ENCODE measurements at places on chromosomes 4 and X.

DNA sequence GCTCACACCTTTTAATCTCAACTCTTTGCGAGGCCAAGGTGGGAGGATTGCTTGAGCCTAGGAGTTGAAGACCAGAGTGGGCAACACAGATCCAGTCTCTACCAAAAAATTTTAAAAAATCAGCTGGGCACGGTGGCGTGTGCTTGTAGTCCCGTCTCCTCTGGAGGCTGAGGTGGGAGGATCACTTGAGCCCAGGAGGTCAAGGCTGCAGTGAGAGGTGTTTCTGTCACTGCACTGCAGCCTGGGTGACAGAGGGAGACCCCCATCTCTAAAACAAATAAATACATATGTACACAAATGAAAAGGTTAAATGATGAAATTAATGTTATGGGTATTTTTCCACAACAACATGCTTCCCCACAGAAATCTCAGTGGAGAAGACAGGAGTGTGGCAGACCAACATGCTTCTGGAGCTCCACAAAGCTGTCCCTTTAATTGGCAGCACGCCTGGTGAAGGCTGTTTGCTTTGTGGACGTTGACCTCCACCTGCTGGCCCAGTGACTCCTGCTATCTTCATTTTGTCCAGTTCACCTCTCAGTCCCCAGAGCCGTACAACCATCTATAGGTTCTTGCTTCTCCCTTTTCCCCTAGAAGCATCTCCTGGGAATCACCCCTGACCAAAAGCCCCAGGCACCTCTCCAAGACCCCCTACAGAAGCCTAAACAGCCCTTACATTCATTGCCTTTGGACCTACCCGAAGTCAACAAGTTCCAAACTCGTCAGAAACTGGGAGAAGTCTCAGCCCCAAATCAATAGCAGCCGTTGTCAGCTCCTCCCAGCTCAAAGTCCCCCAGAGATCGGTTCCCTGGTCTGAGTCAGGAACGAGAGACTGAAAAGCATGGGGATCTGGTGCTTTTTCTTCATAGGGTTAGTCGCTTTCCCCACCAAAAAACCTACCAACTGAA, 36.4 kb upstream of the CD99 start:
- DNase-seq, result no peak

DNA sequence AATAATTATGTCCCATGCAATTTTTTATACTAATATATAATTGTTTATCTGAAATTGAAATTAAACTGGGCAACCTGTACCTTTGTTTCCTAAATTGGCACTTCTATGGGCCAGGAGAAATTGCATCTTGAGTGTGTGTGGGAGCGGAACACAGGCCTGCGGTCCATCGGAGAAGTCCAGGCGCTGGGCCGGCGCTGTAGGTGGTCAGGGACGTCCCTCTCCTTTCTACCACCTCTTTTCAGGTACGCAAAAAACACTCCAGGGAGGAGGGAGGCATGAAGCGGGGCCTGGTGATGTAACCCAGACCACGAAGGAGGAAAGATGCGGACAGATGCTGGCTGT, 717 bp downstream of the MGAT4D start:
- no peak for DNase-seq

GRCh38 chrX:39633293-39633692, 464.5 kb downstream of the BCOR start:
- DNase-seq, result no peak

GRCh38 chr4:77358315-77358928, 201.4 kb downstream of the CCNG2 start:
- DNase-seq, result peak; percentile 4

- no peak for DNase-seq
Observed at GRCh38 chr4:41744572-41745291, 3.8 kb downstream of the PHOX2B start.

GRCh38 chrX:72146527-72146926, 14.8 kb upstream of the RTL5 start:
- DNase-seq, result no peak

DNA sequence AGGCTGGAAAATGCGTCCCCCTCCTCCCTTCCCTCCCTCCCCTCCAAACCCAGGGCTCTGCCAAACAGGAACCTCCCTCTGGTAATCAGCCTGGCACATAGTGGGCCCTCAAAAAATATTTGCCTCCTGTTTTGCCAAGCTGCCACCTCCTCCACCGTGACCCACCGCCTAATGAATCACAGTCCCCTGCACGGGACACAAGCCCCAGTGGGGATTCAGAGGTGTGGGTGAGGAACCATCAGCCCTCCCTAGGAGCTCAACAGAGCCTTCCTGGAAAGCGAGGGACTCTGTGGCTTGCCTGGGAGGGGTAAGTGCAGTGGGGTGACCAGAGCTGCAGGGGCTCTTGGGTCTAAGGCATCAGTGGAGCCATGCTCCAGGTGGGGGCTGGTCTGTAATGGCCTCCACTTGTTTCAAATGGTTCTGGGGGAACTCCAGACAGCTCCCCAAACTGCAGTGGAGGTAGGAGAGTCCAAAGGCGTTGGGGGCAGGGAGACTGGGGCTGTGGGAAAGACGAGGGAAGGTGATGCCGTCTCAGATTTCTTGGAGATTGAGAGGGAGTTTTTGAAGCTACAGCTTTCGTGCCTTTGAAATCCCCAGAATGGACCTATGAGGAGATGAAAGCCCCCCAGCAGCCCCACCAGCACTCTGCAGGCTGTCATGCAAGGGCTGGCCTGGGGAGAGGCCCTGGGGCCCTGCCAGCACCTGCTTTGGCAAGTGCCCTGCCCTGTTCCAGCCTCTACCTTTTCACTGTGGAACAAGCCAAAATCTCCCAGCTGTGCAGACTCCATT, 1.0 kb upstream of the PPP2R2C start:
- no peak for DNase-seq

DNA sequence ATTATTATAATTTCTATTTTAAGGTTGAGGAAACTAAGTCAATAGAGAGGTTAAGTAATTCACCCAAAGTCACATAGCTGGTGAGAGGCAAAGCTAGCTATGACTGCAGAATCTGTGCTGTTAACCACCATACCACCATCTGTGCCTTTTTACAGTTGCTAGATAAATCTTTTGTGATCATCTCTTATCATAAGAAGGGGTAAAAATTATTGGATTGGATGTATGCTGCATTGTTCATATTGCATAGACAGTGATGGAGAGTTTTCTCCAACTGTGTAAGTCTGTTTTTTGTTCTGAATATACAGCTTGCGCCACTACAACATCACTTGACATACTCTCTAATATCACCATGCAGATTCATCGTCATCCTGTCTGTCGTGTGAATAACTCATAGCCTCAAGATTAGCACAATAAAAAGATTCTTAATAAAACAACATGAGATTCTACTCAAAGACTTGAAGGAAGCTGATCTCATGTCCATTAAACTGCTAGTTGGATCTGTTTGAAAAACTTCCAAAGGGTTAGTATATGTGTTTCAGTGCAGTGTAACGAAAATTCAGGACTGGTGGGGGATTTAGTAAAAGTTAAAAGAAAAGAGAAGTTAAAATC, 495.9 kb downstream of the SPRY1 start:
- no peak for DNase-seq

Measured in GM12892 (cell line).